ENCODE measurements at places on chromosomes 7 and 10.
A peak's percentile ranks its signal among the peaks of the same experiment; 100 is the strongest.

- no peak overlapping the region for H3K27ac ChIP-seq
- no peak overlapping the region for H3K4me3 ChIP-seq
- H3K4me1 ChIP-seq: peaks cover 13% of the 10 kb centered on the region
- peaks cover 21% of the 10 kb centered on the region for H3K36me3 ChIP-seq
- DNase-seq: peak; percentile 76
Measured at GRCh38 chr7:2040893-2041270, 191.9 kb downstream of the MAD1L1 start.

GRCh38 chr10:17353568-17354300 lies 100.7 kb downstream of the ST8SIA6 start:
- H3K27me3 ChIP-seq: no peaks in the 10 kb centered on the region
- DNase-seq: no peak
- peaks cover 38% of the 10 kb centered on the region for H3K36me3 ChIP-seq
- no peak overlapping the region for H3K27ac ChIP-seq

DNA sequence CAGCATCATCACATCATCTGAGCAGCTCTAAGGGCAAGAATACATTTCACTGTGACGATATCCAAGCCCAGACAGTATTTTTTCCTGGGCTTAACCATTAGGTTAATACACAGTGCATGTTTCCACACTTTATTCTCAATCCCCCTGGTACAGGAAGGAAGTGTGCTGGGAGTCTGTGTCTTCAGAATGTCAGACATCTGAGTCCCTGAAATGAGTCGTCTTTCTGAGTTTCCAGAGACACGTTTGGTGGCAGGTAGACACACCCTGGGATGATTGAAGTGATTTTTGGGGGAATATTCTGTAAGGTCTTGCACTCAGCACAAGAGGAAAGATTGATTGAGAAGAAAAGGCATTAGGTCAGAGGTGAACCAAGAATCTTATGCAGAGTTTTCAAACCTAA lies 13.1 kb upstream of the SHH start:
- no peak overlapping the region for H3K4me3 ChIP-seq
- DNase-seq: no peak
- no peak overlapping the region for H3K27ac ChIP-seq

DNA sequence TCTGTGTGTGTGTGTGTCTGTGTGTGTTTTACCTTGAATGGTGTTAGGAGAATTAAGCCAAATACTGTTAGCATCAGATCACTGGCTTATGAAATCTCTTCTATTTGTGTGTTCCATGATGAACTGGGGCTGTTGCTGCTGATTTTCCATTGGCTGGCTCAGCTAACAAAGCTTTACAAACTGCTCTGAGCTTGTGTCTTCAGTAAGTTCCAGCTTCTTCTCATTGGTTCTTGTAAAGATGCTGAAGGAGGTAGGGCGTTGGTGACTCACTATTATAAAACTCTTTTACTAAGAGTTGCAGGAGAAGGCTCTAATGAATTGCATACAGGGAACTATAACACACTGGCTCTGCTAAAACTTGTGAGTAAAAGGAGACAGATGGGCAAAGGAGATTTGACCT lies 136.4 kb upstream of the PRKCQ start:
- DNase-seq: no peak
- no peaks in the 10 kb centered on the region for H3K4me1 ChIP-seq
- no peak overlapping the region for H3K4me3 ChIP-seq
- H3K36me3 ChIP-seq: no peaks in the 10 kb centered on the region

DNA sequence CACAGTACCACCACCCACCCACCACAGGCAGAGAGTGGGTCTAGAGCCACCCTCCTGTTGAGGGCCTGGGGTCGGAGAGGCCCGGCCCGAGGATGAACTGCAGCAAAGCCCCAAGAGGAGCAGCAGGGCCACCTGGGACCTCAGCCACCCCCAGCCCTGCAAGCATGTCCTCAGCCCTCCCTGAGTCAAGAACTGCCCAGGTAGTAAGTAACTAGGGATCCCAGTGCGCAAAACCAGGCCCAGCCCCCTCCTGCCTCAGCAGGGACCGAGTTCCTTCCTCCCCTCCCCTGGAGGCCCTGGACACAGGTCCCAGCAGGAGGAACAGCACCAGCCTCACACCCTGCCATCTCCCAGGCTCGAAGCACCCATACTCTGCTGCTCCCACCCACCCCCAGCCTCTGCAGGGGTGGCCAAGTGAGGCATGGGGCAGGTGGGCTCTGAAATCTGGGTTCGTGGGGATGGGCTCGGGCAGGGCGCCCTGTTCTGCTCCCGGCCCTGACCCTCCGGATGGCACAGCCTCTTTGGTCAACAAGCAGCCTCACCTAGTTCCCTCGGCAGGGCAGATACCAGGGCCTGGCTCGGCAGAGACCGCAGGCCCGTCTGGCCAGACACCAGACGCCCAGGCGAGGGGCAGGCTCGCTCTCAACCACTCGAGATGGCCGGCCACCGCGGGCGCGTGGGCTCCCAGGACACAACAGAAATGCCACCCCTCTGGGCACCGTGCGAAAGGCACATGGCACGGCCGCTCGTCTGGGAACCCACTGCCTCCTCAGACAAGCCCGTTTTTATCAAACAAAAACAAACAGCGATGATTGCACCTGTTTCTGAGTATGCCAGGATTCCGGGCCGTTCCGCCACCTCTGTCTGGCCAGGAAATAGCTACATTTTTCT lies 15.2 kb downstream of the PDGFA start:
- no peaks in the 10 kb centered on the region for H3K4me1 ChIP-seq
- H3K4me3 ChIP-seq: no peak overlapping the region
- no peaks in the 10 kb centered on the region for H3K27me3 ChIP-seq
- DNase-seq: no peak
- H3K27ac ChIP-seq: no peak overlapping the region

GRCh38 chr10:131002031-131002861 lies 309.3 kb downstream of the TCERG1L start:
- DNase-seq: peak; percentile 44
- no peak overlapping the region for H3K4me3 ChIP-seq
- H3K4me1 ChIP-seq: peaks cover 8% of the 10 kb centered on the region

DNA sequence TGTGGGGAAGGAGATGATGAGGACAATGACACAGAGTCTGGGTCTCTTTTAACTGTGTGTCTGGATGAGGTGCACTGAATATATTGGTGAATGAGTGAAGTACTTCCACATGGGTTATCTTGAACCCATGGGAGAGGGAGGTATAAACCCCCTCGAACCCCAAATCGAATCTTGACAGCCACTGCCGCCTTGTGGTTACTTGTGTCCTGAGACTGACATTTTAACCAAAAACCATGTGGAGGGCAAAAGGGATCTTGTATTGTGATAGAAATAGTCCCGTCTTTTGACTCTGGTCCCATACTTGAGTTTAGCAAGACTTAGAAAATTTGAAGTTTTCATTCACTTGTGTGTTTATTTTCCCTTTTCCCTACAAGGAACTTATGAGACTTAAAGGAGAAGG lies 283.3 kb downstream of the PHTF2 start:
- no peak for DNase-seq
- no peaks in the 10 kb centered on the region for H3K4me1 ChIP-seq
- no peak overlapping the region for H3K4me3 ChIP-seq

DNA sequence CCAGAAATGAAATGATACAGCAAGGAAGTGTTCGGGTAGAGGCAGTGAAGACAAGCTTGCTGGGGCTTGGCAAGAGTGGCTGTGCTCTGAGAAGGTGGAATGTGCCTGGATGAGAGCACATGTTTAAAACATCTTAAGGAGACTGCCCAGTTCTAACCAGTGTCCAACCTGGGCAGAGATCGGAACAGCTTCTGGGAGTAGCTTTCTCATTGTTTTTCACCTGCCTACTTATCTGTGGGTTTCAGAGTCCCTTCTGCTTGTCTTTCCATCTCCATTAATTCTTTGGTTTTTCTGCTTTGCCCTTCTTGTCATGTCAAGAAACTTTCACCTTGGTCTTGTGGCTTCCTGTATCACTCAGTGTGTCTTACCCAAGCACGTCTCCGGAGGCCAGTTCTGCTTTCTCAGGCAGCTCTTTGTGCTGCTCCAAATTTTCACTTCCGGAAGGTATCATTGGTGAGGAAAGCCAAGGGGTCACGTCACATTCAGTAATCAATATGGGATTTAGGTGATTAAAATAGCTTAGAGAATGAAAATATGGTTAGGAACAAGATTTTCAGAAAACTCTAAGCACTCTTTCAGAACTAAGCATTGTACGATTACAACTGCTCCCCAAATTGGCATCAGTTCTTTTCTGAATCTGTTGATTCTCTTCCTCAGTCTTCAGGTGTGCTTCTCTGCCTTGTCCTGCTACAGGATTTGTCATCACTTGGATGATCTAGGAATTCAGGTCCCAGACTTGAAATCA lies 5.5 kb upstream of the LAMB4 start:
- H3K27ac ChIP-seq: peak overlapping the region; percentile 54
- H3K4me3 ChIP-seq: peak overlapping the region; percentile 14
- no peaks in the 10 kb centered on the region for H3K27me3 ChIP-seq
- H3K36me3 ChIP-seq: no peaks in the 10 kb centered on the region
- peak; percentile 89 for DNase-seq

DNA sequence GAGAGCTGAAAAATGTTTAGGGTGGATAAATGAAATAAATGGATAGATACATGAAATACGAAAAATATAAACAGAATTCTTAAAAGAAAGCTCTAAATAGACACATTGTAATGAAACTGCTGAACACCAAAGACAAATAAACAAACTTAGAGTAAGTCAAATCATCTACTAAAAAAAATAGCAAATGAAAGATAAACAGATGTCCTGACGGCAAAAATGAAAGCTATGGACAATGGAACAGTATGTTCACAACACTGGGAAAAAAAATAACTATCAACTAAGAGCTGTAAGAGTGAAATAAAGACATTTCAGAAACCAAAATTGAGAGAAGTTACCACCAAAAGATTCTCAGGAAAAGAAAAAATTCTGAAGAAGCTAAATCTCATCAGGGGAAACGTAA lies 106.1 kb downstream of the SGMS1 start:
- H3K27me3 ChIP-seq: no peaks in the 10 kb centered on the region
- no peaks in the 10 kb centered on the region for H3K4me1 ChIP-seq
- H3K36me3 ChIP-seq: no peaks in the 10 kb centered on the region
- DNase-seq: no peak

DNA sequence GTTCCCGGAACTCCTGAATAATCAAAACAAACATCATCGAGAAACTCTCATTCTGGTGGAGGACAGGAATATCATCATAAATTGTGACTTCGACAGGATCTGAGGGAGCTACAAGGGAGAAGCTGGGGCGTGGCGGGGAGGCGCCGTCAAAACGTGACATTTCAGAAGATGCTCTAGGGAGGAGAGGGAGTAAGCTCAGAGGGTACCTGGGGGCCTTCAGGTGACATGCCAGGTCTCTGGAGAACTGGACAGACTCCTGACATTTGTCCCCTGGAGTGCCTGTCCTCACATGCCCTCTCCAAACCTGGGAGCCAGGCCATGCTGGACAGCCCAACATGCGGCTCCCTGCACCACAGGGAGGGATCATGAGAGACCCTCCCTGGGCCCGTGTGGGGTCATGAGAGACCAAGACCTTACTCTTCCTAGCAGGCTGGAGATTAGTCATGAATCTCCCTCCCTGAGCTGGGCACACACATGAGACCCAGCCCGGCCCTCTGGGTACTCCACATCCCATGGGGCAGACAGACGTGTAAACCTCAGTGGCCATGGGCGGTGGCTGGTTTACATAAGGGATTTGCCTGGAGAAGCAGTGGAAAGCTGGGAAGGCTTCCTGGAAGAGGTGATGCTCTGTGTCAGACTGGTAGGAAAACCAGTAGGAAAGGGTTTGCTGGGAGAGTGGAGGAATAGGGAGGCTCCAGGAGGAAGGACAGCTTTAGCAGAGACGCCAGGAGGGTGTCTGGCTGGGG lies 81.0 kb downstream of the MYL10 start:
- no peaks in the 10 kb centered on the region for H3K27me3 ChIP-seq
- H3K36me3 ChIP-seq: no peaks in the 10 kb centered on the region
- H3K4me3 ChIP-seq: no peak overlapping the region
- no peak overlapping the region for H3K27ac ChIP-seq
- H3K4me1 ChIP-seq: peaks cover 2% of the 10 kb centered on the region

DNA sequence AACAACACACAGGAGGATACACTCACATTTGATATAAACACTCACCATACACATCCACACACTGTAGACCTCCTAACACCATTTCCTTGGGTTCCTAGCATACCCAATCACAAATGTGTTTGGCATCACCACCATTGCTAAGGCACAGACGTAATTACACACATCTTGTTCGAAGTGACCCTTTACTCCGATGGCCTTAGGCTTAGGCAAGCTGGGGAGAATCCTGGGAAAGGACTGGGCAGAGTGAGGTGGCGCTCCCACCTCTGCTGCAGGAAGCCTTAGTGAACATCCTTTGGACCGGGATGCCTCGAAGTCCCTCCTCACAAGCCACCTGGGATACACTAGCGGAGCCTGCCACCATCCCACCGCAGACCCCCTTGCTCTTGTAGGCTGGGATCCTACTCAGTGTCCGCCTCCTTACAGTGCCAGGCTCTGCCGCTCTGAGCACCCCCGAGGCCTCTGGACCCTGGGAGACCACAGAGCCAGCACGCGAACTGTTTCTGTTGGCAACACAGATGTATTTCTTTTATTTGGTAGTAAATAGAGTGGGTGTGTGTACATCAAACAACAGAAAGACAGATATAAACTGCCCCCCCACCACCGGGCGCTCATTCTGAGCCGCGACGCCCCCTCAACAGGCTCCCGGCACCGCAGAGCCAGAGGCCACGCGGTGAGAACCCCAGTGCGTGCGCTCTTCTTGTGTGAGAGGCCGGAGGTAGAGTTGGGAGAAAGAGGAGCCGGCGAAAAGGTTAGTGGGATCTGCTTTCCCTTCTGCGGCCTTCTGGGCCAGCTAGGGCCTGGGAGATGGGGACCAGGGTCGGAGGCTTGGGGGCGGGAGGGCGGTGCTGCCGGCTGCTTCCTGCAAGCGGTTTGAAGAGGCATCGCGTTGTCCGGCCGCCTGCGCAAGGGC lies 5.9 kb upstream of the HMX2 start:
- H3K27ac ChIP-seq: no peak overlapping the region
- no peak overlapping the region for H3K4me3 ChIP-seq
- DNase-seq: no peak
- no peaks in the 10 kb centered on the region for H3K36me3 ChIP-seq
- H3K27me3 ChIP-seq: peaks cover 52% of the 10 kb centered on the region

- no peak overlapping the region for H3K27ac ChIP-seq
- peaks cover 2% of the 10 kb centered on the region for H3K4me1 ChIP-seq
- H3K27me3 ChIP-seq: no peaks in the 10 kb centered on the region
- H3K4me3 ChIP-seq: no peak overlapping the region
Measured at GRCh38 chr7:107035446-107035845, 9.1 kb upstream of the PRKAR2B start.

- H3K27ac ChIP-seq: no peak overlapping the region
- peaks cover 53% of the 10 kb centered on the region for H3K4me1 ChIP-seq
- H3K4me3 ChIP-seq: no peak overlapping the region
- DNase-seq: peak; percentile 96
Measured at GRCh38 chr10:70592746-70593512, 9.6 kb downstream of the PRF1 start.
